NCI-H774 (cell line): ENCODE measurements at places on chromosomes 7 and 10.

GRCh38 chr10:80136134-80136571 lies 3.6 kb downstream of the PLAC9 start:
- DNase-seq, result no peak

- no peak for DNase-seq
Observed at GRCh38 chr10:63137306-63137705, 4.2 kb downstream of the NRBF2 start.

DNA sequence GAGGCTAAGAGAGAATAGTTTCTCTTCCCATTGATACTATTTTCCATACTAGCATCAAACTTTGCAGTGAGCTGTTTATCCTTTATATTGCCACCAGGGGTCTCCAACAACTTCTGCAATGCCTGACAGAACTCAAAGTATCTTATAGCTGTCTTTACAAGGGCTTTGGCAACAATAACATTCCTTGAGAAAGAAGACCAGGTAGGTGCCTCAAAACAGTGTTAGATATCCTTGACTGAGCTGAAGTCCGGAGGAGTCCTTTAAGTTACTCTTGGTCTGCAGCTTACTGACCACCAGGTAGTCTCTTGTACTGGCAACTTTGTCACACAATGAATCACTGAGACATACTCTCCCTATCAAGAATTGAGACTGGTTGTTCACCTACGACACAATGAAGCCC lies 30.0 kb upstream of the TES start:
- no peak for DNase-seq

DNA sequence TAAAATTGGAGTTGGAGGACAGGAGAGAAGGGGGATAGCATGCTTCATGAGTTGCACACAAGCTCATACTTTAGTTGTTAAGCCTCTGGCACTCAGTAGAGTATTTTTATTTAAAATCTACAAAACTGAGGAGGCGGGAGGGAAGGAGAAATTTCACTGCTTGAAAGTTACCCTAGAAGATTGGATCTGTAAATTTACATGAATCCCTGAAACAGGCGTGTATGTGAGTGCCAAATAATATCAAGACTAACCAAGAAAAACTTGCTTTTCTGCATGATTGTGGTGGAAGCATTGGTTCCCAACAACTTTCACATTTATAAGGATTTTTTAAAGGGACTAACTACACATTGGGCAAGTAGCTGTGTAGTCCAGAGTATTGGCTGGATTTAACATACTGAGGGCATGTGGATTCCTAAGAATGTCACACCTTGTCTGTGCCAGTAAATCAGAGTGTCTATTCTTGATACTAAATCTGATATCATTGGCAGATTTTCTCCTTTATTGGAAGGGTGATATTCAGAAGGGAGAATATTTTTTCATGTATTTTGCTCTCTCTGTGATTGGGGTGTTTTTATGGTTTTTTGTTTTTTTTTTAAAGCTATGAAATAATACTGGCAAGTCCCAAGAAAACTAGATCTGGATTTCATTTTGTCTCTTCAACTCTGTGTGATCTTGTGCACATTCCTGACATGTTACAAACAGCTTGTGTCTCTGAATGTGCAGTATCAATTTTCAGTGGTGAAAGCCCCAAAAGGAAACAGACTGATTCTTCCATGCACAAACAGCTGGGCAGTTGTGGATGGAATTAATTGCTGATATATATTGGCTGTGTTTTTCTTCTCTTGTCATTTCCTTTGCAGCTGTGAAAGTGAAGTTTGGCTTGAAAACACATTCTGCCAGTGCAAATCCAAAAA lies 67.2 kb downstream of the ADD3 start:
- no peak for DNase-seq

DNA sequence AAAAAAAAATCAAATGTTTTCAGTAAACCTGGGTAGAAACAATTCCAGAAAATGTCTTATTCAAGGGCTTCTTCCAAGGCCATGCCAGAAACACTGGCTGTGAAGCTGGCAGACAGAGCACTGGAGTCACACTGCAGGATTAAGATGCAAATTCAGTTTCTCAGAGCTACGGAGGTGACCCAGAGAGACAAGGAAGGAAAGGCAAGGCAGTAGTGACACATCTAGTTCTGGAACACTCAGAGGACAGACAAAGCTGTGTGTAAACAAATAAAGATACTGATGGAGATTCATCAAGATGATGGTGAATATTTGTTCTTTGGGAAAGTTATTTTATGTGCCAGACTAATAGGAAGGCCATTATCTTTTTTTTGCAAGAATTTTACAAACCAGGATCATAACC lies 608.3 kb upstream of the C7orf33 start:
- no peak for DNase-seq

DNA sequence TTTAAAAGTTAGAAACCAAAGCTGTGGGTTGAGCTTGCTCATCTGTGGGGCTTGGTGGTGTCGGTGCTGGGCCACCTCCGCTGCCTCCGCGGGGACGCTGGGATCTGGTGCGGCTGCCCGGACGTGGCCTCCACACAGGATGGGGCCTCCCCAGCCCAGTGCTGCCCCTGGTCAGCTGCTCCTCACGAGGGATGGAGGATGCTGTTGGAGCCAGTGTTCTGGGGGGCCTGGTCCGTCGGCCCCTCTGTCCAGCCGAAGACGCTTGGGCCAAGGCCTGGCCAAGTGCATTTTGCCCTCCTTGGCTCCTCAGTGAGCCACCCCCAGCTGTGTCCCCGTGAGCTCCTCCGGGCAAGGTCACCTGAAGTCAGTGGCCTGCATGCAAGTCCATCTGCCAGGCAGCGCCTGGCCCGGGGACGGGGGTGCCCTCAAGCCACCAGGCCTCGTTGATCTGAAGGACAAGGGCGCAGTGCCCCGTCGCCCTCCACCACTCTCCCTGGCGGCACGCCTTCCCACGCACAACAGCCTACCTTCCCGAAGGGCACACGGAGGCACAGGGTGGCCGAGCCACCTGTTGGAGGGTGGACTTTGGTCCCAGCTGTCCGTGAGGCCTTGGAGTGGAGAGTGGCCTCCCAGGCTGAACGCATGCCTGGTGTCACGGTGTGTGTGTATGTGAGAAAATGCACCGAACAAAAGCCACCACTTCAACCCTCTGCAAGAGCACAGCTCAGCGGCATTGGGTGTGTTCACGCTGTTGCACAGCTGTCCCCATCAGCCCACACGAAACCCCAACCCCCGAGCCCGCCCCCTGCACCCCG lies 27.3 kb downstream of the KNDC1 start:
- DNase-seq, result no peak

GRCh38 chr7:118029826-118030422 lies 154.0 kb upstream of the LSM8 start:
- DNase-seq, result no peak

DNA sequence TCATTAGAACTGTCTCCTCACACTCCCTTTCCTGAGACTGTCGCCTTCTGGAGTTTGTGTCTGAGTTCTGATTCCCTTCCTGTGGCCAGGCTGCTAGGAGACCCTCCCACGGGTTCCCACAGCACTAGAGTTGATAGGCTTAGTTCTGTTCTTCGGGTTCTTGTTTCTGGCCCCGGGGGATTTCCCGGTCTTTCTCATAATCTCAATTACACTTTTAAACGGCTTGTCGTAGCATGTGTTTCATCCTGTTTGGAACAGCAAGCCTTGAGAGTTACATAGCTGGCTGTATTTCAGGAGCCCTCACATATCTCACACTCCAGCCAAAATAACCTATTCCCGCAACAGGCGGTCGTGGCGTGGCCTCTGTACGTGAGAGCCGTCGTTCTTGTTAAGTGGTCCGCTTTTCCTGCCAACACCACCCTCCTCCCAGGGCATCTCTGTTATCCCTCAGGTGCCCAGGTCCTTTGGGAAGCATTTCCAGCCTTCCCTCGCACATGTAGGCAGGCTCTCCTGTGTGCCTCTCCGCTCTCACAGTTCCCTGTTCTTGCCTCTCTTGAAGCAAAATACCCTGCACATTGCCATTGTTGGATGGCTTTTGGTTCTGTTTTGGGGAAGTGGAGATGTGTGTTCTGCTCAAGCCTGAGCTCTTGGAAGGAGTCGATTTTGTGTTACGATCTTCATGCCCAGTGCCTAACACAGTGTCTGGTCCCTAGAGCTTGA lies 46.0 kb downstream of the CDC123 start:
- DNase-seq, result no peak

DNA sequence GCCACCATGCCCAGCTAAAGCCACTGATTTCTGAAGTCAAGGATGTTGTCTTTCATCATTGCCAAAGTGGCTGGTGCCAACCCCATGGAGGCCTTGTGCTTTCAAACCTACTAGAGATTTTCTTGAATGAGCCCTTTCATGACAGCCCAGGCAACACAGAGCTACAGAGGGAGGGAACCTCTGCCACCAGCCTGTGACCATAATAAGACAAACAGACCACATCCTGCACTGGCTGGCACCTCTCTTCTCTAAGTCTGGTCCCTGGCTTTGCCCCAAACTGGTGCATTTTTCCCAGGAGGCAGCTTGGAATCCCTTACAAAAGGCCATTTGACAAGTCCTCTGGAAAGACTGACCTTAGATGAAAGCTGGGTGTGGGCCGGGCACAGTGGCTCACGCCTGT lies 348.8 kb downstream of the GALNT17 start:
- no peak for DNase-seq

DNA sequence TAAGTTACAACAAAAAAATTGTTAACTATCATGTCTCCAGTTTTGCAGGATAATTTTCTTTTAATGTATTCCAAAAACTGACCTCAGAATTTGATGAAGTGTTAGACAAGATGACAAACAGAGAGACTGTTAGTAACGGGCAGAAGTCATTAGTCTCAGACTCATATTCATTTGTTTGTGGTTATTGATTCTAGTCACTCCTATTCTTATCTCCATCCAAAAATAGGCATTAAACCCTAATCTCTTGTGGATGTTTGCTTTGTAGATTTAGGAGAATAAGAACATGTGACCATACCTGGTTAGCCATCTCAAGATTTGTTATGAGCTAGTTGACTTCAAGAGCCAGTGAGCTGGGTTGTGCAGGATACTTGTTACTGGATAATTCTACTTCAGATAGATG lies 261.1 kb downstream of the AUTS2 start:
- no peak for DNase-seq

DNA sequence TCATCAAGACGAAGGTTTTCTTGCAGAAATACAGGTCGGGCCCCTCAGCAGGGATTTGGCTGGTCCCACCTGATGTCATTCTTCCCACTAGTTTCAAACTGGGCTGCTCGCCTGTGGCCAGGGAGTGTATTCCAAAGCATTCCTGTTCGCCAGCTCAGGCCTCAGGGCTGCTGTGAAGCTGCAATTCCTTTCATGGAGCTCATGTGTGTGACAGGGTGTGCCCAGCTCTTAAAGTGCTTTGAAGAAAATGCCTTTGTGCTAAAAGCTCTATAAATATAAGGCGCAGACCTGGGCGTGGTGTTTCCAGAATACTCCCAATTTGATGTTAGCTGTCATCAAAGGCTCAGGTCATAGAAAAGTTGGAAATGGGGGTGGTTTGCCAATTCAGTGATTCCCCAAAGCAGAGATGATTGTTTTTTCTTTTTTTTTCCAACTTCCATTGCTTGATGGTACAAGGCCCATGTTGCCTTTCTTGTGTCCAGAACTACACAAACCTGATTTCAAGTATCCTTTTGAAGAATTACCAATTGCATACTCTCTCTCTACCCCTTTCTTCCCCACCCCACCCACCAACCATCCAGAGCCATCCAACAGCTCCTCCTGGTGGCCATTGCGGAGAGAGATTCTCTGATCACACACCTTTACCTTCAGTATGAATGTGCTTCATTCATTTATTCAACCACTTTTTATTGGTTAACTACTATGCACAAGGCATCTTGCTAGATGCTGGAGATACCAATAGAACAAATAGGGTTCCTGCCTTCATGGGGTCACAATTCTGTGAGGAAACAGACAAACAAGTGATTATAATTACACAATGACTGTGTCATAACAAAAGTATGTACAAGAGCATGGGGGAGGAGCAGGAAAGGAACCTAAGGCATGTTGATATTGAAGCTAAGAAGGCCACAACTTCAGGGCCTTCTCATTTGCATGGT lies 297.3 kb upstream of the LYZL1 start:
- peak; percentile 58 for DNase-seq

DNA sequence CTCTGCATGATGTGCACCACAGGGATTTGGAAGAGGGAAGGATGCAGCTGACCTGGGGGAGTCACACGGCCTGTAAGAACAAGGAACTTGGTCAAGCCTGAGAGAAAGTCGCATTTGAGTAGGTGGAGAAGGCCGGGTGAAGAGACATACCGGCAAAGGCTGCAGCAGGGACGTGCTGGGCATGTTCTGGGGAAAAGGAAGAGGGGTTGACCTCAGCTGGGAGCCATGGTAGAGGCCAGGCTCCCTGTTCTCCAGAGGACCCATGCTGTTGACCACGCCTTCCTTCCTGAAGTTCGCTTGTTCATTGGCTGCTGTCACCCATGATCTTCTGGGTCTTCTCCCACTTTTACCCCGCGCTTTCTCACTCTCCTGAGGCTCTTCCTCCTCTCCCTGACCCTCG lies 84.5 kb downstream of the HTR5A start:
- no peak for DNase-seq

DNA sequence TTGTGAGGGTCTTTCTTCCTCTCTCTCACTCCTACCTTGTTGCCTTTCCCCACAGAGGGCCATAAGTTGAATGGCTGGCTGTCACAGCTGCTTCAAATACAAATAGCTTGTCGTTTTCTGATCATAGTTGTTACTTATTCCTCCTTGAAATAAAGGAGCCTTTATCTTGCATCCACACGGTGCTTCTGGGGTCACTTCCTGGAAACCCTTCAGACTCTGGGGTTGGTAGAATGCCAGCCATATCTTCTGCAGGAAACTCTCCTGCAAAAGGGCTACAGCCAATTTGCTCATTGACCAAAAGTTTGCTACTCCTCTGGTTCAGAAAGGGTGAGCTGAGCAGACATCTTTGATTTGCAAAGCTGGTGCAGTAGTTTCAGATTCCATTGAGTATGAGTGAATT lies 70.4 kb downstream of the FAM185A start:
- no peak for DNase-seq

- no peak for DNase-seq
Observed at GRCh38 chr10:126956712-126957108, 51.5 kb downstream of the DOCK1 start.

DNA sequence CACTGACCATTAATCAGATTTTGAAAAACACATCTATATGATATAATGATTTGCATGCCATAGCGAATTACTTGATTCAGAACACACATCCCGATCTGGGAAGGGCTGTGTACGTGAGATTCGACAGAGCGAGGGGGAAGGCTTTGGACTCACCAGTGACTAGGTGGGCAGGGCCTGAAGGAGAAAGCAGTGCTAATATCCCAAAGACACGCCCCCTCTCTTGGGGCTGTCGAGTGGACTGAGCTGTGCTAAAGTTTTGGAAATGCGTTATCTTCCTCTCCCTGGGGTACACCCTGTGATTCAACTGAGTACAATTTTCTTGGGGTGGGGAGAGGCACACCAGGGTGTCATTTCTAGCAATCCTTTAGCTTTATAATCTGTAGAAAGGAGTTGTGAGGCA lies 1.8 kb downstream of the LRRC17 start:
- no peak for DNase-seq

- no peak for DNase-seq
Observed at GRCh38 chr7:97280950-97281349, 163.5 kb downstream of the SDHAF3 start.
